ENCODE measurements at places on chromosomes 5 and 9.

DNA sequence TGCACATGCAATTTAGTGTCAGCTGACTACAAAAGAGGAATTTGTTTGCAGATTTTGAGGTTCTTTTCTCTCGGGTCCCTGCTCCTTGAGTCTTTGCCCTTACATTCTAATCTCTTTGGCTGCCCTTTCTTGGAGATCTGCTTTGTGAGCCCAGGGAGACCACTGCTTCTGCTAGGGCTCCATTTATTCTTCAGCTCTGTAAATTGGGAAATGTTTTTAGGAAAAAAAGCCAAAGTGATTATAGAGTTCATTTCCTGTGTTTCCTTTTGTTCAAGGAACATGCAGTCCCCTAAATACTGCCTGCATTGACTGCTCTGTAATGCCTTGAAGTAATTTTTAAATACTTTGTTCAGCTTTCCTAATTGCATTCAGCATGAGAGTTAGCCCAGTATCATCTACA, 197.4 kb downstream of the CSNK1G3 start:
- no peak for DNase-seq

DNA sequence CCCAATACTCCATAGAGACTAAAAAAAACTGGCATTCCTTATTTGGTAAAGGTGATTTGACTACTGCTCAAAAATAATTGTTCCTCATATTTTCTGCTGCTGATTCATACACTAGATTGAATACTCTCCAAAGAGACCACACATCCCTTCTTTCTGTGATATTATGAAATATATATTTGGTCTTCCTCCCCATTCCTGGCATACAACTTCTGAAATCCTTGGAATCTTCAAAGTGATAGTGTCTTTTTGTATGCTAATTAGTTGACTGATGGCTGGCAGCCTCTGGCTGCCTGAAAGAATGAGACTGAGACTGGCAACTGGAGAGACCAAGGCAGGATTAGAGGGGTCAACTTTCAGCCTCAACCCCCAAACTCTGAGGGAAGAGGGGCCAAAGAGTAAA, 348.0 kb upstream of the RFX3 start:
- no peak for DNase-seq

GRCh38 chr5:135541807-135542502, 6.2 kb upstream of the NEUROG1 start:
- DNase-seq: no peak

GRCh38 chr5:114308508-114308907, 53.4 kb upstream of the KCNN2 start:
- no peak for DNase-seq

DNA sequence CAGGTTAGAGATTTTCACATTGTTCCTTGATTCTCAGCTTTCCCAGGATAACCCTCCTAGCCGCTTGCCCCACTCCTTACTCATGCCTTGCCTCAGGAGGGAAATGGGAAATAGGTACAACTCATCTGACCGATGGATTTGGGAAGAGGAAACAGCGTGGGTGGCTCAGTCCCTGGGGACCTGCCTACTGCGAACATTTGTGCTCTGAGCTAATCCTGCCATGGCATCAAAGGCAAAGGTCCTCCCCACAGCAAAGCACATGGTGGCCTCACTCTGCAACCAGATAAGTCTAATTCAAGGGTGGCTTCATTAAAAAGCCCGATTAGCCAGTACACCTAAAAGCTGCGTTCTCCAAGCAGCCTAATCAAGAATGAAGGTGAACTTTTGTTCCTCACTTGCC, 82.4 kb upstream of the ADRA1B start:
- DNase-seq: no peak

Data from NCI-H446 (cell line).